Heart right ventricle (tissue), 16 donors: ENCODE measurements at places on chromosomes 4 and X. TPM values are rescaled to one million over a fixed set of nuclear protein-coding genes. Genes with fewer than 3 reads are reported as not detected.

RIBC1 gene
- 0.45 TPM for total RNA-seq

HPGDS gene
- total RNA-seq = 0.53 TPM

FANCB gene
- 0.32 TPM for total RNA-seq

GRCh38 chrX:153320555-153321184 is 897 bp downstream of the PNMA6F start:
- DNase-seq = no peak

DNA sequence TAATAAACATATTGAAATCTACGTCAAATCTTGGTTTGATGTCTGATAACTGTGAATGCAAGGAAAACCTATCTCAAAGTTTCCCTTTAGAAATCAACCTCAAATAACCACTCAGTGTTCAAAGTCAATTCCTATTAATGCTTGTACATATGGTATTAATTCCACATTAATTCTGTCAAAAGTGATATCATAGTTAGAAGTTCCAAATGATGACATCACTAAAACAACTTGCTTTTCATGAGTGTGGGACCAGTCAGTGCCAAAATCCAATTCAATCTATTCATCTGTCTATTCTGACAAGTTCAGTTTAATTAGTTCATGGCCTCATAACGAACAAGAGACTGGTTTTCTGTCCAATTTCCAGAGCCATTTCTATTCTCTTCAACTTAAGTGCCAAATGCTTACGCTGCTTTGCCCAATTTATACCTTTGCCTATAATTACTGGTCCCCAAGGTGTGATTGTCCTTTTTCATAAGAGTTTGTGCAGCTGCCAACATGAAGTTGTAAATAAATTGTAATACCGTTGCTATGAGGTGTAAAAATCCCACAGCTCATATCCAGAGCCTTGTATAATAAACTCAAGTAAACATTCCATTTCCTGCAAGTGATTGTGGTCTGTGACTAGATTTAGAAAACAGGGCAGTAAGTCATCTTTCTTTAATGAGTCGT is 476.2 kb downstream of the RAB28 start:
- DNase-seq = no peak

DNA sequence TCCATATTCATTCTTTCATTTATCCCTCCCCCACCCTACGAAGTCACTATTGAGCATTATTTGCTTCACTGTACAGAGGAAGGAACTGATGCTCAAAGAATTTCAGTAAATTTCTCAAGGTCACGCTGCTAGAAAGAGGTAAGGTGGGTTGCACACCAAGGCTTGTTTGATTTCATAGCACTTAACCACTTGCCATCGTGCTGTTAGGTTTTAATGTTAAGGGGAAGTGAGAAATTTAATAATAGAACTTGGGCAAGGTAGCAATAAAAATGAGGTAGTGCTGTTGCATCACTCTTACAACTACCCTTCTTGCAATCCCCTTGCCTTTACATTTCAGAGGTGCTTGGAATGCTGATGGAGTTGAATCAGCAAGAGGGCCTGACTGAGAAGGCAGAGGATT is 343.1 kb downstream of the MID1IP1 start:
- no peak for DNase-seq

DNA sequence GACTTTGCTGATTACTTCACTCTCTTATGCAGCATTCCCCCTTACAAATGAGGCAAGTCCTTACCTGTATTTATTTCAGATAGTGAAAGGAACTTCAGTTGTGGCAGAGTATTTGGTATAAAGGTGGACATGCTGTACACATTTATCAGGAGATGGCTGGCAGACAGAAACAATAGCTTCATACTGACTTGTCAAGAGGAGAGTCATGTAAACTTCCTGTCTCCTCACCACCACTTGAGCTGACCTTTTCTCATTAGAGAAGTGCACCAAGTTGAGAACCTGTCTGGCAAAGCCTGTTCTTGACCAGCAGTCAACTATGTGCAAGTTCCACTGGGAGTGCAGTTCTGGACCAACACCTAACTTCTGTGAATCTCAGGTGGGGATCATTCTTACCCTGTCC is 80.8 kb downstream of the LARP1B start:
- no peak for DNase-seq

DNA sequence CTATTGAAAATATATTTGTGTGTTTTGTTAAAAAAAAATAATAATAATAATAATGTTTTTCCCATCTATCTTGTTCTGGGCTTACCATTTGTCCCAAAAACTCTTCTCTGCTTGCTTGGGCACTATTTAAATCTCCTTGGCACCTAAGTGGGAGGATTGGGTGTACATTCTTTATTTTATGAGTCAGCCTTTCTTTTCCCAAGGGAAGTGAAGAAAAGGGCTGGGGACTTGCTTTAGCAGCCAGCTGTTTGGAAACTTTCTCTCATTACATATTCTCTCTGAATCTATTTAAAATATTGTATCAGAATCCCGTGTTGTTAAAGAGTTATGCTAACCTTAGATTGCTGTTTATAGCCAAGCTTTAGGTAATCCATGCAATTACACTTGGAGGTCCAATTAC is 2332.4 kb downstream of the ARAP2 start:
- DNase-seq = no peak

- DNase-seq = no peak
Measured at GRCh38 chrX:131724292-131724691, 180.4 kb downstream of the OR13H1 start.

DNA sequence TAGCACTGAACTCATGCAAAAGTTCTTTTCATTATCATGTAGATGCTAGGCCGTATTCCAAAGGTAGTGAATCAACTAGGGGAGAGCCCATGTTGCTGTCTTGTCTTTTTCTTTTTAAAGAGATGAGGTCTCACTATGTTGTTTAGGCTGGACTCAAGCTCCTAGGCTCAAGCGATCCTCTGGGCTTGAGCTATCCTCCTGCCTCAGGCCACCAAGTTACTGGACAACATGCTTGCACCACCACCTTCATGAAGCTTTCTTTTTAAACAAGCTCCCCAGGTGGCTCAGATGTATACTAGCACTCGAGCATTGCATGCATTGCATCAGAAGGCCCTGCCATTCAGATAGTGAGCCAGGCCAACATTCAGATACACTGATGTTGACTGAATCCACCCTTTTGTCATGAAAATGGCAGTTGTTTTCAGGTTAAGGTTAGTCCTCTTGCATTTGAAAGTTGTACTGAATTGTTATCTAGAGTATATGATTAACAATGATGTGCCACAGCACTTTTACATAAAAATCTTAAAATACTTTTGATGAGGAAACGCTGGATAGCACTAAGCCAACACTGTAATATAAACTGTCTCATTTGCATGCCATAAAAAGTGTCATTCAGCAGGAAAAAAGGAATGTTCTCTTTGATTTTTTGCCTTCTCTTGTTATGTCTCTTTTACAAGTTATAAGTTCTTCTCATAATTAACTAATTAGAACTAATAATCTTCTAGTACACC is 76.7 kb downstream of the FNIP2 start:
- DNase-seq = no peak

GRCh38 chrX:53246231-53246630 is 21.2 kb upstream of the KDM5C start:
- DNase-seq = no peak

- DNase-seq = no peak
Measured at GRCh38 chr4:80500613-80501012, 165.1 kb downstream of the CFAP299 start.
